ENCODE measurements at places on chromosomes 1 and 21.
A peak's percentile ranks its signal among the peaks of the same experiment; 100 is the strongest.

DNA sequence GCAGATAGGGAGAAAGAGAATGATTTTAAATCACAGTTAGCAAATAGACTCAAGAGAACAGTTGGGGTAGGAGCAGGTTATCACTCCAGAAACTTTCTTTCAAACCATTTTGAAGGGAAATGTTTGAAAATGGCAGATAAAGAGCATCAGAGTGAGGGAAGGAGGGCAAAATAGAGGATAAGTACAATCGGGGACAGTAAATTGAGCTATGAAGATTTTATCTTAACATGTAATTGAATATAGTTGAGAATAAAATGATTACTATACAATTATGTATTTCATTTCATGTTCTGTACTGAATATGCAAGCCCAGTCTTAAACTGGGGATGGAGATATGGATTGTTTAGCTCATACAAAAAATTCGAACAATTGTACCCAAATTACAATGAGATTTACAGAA, 54.0 kb downstream of the MAP10 start:
- no peak for DNase-seq

GRCh38 chr1:226051365-226051764, 11.2 kb upstream of the H3-3A start:
- DNase-seq = no peak

DNA sequence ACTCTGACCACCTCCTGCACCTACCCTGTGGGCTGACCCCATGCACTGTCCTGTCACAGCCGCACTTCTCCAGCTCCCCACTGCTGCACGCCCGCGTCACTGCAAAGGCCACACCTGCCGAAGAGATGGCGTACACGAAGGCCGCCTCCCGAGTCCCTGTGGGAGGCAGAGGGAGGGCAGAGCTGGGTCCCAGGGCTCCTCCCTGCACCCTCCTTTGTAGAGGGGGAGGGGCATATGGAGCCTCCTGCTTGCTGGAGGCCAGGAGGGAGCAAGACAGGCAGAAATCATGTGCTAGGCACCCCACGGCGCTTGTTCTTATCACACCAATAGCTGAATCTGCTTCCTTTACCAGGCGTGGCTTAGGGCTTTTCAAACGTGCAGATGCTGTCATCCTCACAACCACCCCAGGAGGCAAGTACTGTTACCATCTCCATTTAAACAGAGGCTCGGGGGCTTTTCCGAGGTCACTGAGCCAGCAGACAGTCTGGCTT, 21.4 kb downstream of the WNT4 start:
- DNase-seq = no peak

DNA sequence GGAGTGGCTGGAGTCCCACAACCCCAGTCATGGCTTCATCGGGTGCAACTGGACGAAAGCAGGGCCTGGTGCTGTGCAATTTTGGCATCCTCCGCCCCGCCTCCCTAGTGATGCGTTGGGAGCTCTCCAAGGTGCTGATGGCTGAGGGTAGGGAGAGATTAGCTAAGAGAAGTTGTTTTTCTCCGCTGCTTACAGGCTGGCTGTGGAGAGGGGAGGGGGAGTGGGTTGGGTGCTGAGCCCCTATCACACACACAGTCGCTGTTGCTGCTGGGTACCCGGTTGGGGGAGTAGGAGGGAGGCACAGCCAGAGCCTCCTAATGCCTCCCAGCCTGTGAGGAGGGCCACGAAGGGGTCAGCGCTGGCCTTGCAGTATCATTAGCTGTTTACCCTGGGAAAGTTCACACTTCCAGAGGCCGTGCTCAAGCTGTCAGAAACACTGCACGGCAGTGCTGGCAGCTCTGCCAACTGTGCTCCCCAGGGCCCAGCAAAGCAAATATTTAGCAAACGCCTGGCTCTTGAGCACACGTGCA, 110.0 kb downstream of the GRIK3 start:
- DNase-seq = peak; percentile 44

- DNase-seq = no peak
Measured at GRCh38 chr1:244394346-244394745, 57.4 kb downstream of the ADSS2 start.

GRCh38 chr1:31762726-31763670, 1.1 kb downstream of the ADGRB2 start:
- peak; percentile 79 for DNase-seq
